Thymus (tissue), 14 donors: ENCODE measurements at places on chromosomes 11 and 22. TPM values are rescaled to one million over a fixed set of nuclear protein-coding genes. Genes with fewer than 3 reads are reported as not detected.

- no peak for DNase-seq
These were observed 97.5 kb upstream of the ALX4 start for GRCh38 chr11:44407211-44407996.

DNA sequence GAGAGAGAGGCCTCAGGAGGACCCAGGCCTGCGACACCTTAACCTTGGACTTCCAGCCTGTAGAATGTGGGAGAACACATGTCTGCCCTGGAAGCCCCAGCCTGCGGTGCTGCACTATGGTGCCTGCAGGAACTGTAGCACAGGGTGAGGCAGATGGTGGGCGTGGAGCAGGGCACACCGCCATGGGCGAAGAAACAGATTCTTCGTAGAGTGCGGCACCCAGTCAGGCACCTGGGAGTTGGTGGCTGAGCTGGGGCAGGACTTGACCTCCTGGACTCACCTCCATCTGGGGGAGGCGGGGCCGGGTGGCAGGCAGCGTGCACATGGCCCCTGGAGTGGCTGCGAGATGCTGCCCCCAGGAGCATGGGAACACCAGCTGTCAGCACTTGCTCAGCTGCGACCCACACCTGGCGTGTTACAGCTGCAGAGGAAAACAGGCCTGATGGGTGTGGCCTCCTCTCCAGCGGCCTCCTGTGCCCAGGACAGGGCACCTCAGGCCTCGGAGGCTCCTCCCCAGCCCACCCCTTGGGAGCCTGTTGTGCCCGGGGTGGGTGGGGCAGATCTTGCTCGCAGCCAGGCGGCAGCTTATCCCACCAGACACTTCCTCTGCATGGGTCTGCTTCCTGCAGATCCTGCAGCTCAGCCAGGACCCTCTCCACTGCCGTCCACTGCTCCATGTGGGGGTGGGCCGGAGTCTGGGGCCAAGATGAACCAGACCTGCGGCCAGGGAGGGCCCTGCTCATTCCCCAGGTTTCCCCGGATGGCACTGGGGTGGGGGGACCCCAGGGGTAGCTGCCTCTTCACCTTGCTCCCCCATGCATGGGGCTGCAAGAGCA lies 80.4 kb downstream of the MYEOV start:
- no peak for DNase-seq

GRCh38 chr11:24064309-24064903 lies 432.4 kb upstream of the LUZP2 start:
- no peak for DNase-seq

DNA sequence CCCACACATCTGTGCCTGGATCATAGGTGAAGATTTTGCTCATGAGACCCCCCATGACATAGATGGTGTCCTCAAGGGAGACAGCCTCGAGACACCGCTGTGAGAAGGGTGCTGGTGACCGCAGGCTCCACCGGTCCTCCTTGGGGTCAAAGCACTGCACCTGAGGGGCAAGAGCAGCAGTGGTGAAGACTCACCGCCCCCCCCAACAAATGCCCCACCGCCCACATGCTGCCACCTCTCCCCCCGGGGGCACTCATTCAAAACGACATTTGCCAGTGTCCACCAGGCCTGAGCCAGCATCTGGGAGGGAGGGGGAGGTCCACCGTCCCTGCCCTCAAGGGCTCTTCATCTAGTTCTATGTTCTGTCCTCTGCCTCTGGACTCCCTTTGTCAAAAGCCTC lies 9.3 kb downstream of the KLHL35 start:
- DNase-seq, result no peak

- no peak for DNase-seq
These were observed 62.9 kb downstream of the MYEOV start for GRCh38 chr11:69356703-69357457.

DNA sequence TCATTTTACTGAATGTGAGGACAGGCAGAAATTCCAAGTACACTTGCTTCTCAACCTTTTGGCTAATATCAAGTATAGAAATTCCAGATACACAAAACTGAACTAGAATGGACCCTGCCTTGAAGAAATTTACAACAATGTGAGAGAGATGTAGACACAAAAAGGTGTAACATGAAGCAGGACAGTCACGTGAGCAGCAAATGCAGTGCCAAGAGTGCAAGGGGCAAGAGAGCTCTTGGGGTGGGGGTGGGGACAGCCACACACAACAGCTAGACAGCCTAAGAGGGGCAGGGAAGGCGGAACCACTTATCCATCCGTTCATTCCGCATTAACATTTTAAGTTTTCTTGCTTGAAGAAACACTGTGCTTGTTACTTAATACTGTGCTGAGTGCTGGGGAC lies 28.9 kb downstream of the PLEKHA7 start:
- no peak for DNase-seq

GRCh38 chr11:120839846-120840402 lies 184.0 kb upstream of the TBCEL start:
- DNase-seq, result no peak

GRCh38 chr11:34268906-34269430 lies 88.8 kb downstream of the ABTB2 start:
- DNase-seq, result no peak

DNA sequence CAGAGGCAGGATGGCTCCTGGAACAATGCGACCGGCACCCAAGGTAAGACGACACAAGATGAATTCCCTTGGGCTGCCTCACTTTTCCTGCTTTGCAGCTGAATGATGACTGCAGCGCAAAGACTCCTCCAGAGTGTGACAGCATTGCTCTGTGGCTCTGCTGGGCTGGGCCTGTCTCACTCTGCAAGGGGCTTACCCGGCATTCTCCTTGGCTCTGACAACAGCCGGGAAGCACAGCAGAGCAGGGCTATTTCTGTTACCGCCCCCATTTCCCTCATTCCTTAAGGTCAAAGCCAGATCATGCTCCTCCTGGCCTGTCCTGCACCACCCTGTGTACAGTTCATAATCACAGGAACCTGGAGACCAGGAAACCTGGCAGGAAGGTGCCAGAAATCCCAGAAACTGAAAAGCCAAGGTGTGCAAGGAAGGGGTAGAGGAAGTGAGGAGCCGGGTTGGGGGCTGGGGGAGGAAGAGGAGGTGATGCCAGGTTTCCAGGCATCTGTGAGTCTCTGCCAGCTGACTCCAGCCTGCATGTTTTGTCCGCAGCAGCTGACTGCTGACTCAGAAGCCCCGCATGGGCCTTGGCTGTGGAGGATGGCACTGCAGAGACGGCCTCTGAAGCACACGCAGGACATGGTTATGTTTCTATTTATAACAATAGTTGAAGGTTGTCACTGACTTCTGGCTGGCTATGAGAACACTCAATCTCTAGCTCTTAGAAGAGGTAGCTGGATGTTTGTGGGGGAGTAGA lies 113.6 kb downstream of the MICAL3 start:
- no peak for DNase-seq

APOL5 gene
- total RNA-seq, result 0.09 TPM

HIRA gene
- 15.4 TPM for total RNA-seq

PRODH gene
- total RNA-seq, result 3.3 TPM

TBX1 gene
- total RNA-seq, result 0.05 TPM
